Esophagus squamous epithelium (tissue), 5 donors: ENCODE measurements at places on chromosomes 5 and 9.

DNA sequence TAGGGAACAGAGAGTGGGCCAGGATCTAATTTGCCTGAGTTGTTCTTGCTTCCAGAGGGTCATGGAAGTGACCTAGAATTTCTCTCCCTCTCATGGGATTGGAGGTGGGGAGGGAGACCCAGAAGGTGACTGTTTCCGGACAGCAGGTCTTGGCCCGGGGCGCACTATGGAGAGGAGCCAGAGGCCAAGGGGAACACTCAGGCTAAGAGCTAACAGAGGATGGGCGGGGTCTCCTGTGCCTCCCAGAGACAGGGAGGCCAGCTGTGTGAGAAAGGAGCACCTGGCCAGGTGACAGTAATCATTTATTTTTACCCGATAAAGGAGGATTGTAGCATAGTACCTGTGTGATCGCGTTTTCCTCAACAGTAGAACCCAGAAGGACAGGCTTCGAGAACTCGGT is 50.9 kb upstream of the ANKH start:
- no peak for DNase-seq

DNA sequence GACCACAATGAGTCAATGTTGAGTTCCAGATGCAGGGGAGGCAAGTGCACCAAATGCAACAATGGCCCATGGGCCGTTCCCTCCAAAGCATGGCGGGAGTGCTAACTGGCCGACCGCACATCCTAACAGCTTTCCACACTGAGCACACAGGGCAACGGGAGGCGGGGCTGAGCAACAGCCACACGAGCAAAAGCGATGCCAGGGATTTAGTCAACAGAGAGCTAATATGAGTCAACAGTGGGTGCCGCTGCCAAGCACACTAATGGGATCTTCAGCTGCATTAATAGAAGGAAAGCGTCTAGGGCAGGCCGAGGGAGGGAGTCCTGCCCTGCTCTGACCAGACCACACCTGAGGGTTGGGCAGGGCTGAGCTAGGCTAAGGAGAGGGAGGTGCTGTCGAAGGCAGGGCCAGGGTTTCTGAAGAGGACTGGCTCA is 4.6 kb downstream of the EPB41L4B start:
- DNase-seq: no peak

- no peak for DNase-seq
These were observed 16.6 kb downstream of the ATOX1 start for GRCh38 chr5:151741678-151742423.

DNA sequence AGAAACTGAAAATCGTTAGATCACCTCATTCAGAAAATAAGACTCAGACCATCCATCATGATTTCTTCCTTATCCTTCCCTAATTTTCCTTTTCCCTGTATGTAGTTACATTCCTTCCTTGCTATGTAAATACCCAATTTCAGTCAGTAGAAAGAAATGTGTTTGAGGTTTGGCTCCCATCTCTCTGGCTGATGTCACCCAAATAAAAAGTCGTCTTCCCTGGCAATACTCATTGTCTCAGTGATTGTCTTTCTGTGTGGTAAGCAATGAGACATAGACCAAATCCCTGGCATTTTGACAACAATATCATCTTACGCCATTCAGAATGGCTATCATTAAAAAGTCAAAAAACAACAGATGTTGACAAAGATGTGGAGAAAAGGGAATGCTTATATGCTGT is 303.9 kb upstream of the EDIL3 start:
- DNase-seq: no peak

- DNase-seq: no peak
These were observed 3.3 kb upstream of the CLTA start for GRCh38 chr9:36187414-36187813.

DNA sequence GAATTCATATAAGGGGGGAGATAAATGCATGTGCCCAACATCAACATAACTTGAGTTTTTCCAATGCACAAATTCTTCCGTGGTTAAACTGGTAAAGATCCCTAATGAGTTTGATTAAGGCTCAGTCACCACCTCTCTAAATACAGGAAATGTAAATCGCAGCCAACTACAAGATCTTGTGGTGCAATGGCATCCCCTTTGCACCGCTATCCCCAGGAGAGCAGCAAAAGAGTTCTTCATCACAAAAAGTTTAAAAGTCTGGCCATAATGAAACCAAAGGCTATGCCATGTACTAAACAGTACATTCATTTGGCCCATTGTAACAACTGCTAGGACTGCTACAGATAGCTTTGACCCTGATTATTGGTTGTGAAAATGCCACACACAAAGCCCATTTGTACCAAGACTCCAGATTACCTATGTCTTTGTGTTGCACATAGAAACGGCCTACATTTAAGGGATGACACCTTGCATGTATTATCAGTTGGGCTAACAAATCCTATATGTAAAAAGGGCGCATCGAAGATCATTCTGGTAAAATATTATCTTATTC is 44.5 kb downstream of the ZNF608 start:
- DNase-seq: no peak

DNA sequence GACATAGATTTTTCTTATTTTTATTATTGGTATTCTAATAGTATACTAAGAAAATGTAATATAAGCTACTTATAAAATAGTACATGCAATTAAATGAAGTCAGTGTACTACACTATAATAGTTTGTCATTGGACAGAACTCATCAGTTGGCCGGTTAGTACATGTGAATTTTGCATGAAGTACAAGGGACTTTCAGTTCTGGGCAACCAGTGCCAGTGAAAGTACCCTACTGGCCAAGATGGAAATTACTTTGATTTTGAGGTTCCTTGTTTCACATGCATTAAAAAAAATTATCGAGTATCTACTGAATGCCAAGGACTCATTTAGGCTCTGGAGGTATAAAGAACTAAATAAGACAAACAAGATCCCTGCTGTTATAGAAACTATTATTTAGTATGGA is 213.4 kb upstream of the ELL2 start:
- no peak for DNase-seq

DNA sequence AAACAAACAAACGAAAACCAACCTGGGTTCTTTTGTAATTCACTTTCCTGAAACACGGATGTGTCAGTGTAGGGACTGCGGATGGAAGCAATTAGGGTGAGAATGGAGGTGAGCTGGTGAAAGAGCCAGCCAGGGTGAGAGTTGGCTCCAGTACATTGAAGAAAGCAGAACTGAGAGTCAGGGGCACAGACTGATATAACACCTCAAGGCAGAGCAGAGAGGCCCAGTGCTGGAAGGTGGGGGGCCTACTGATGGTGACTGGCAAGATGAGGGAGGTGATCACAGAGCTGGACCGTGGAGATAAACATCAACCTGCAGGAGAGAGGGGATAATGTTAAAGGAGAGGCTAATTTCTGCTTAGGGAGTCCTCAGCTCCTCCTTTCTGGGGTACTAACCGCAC is 221.1 kb downstream of the MAN2A1 start:
- DNase-seq: no peak

- no peak for DNase-seq
These were observed 273.6 kb downstream of the PTPRD start for GRCh38 chr9:10339152-10339551.

- no peak for DNase-seq
These were observed 1.5 kb upstream of the IL17B start for GRCh38 chr5:149380466-149381121.

- no peak for DNase-seq
These were observed 9.4 kb upstream of the TENT4A start for GRCh38 chr5:6703806-6704205.

DNA sequence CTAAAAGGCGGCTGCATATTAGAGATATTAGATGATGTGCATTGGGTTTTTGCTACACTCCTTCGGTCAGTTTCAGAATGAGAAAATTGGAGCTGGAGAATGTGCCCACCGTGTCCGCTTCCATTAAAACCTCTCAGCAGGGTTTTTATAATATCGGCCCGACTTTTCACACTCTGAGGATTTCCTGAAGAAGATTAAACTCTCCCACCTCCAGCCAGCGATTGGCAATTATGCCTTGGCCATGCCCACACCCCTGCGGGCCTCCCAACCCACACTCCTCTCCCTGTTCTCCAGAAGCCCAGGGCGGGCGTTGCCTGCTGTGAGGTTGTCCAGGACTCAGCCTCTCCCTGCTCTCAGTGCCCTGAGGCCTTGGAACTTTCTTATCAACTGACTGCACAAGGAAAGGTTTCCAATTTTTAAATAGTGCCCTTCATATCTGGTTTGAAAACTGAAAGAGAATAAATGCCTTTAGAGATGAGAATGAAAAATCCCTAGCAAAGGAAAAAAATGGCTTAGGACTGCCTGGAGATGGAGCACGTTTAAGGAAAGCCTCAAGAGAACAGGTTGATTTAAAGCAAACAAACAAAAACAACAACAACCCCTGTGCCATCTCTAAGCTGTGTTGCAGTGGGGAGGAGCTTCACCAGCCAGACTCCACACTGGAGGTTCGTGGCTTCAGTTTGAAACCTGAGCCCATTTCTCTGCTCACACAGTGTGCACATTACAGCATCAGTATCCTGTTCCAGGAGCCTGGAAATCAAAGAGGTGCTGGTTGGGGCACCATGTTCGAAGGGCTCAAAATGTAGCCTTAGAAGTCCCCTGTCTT is 292.9 kb downstream of the NSG2 start:
- DNase-seq: no peak

DNA sequence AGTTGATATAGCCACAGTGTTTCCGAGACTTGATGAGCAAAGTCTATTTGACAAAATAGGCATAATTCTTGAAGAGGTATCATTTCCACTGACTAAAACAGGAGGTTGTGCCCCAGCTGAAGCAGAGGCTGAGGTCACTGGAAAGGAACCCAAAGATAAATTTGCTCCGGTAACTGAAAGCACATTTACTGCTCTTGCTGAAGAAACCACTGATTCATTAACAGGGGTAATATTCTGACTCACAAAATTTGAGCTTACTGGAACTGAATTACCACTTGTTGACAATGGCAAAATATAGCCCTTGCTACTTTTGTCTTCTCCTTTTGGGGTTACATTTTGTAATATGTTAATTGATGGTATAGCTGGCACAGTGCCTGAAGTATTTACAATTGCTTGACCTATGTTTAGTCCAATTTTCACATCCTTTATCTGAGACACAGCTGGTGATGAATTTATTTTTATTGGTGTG is 30.2 kb downstream of the MLANA start:
- no peak for DNase-seq

DNA sequence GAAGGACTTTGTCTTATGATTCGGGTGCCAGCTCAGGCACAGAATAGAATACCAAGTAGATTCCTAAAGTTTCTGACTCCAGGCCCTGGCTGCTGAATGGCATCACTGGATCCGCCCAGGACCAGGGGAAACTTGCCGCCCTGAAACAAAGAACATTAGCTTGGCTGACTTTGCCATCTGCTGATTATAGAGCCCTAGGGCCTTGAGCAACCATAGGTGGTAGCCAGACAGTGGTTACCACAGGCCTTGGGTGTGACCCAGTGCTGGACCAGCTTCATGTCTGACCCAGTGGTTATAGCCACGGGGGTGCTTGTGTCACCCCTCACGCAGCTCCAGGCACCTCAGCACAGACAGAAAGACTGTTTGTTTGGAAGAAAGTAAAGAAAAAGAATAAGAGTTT is 62.7 kb downstream of the SSBP2 start:
- DNase-seq: no peak

GRCh38 chr9:95857124-95857523 is 18.4 kb upstream of the ERCC6L2 start:
- DNase-seq: no peak

DNA sequence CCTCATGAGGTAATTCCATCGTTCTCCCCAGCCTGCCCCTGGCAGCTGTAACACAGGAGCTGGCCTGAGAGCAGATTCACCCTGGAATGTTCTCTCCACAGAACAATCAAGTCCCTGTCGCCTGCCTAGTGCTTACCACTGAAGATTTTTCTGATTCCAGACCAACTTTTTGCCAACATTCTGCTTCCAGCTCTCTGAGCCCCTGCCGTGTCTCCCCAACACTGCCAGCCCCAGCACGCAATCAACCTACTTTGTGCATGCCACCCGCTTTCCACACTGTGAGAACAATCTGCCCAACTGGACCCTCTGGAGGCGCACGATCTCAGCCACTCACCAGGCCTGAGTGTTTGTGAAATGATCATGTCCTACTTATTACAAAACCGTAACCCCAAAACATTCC is 62.6 kb downstream of the PSMB7 start:
- DNase-seq: no peak

DNA sequence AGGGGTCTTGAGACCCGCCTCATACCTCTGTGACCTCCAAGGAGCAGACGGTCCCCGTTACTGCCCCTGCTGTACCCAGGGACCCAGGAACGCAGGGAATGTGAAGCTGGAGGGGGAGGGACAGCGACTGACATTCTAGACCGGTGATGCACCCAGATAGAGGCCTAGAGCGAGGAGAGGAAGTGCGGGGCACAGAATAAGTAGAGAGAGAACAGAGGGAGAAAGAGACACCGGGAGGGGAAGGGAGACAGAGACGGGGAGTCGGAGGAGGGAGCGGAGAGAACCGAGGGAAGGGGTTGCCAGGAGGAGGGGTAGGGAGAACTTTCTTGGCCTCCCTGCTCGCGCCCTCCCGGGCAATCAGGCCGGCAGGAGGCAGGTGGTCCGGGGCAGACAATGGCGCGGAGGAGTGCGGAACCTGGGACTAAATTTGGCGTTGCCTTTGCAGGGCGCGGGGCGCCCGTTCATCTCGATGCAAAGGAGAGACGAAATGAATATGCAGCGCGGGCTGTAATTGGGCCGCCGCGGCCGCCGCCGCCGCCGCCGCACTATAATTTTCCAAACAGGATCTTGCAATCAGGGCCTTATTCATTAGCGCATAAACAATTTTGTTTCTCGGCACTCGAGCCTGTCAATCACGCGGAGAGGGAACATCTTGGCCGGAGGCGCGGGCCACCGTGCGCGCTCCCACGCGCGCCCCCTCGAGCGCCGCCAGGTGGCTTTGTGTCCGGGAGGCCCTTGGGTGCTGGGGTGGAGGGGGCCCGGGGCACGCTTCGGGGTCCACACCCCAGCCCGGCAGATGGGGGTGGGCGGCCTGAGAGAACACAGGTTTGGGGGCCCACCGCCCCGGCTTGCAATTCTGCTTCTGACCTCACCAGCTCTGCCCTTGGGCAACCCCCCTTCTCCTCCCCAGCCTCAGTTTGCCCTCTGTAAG is 33.0 kb downstream of the NDUFA8 start:
- DNase-seq: no peak

DNA sequence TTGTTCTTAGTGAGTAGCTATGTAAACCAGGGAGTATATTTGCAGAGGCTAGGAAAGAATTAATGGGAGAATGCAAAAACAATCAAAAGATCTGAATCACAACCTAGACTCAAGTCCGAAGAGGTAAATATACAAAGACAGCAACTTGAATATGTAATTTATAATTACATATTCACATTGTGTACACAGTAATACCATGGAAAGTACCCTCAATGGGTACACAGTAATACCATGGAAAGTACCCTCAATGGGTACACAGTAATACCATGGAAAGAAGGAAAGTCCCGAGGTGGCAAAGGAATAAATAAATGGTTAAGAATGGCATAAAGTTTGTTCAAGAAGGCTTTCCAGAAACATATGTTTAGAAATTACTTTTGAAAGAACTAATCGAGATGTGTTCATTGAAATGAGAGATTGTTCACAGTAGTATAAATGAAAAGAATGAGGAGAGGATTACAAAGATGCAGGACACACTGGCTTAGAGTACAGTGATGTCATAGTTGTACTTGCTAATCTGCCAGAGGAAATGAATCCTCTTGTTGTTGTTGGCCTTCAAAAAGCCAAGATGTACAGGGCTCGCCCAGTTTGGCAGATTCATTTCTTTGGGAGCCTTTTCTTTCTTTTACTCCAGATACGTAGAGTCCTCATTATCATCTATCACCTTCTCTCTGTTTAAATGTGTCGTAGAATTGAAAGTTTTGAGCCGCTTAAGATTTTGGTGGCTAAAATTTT is 116.0 kb downstream of the UNC13B start:
- DNase-seq: no peak

- no peak for DNase-seq
These were observed 16.9 kb downstream of the OR2V2 start for GRCh38 chr5:181164076-181164952.
